GM18507 (cell line): ENCODE measurements at places on chromosomes 2 and 18.

DNA sequence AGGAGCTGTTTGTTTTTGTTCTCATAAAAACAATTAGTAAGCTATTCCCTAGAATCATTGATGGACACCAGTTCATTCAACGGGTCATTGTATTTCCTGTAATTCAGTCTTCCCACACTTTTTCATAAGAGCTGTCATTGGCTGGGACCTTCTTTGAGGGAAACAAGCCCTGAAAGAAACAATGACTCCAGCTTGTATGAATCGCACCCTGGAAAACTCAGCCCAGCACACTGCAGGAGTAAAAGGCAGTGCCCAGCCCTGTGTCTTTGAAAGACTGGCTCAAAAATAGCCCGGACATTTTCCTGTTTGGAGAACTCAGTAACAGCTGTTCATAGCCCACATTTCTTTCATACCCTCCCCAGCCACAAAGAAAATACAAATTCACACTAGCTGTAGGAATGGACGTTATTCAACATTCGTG, 81.5 kb downstream of the NCKAP5 start:
- DNase-seq: no peak

GRCh38 chr2:120238728-120239487, 13.7 kb upstream of the RALB start:
- no peak for DNase-seq

DNA sequence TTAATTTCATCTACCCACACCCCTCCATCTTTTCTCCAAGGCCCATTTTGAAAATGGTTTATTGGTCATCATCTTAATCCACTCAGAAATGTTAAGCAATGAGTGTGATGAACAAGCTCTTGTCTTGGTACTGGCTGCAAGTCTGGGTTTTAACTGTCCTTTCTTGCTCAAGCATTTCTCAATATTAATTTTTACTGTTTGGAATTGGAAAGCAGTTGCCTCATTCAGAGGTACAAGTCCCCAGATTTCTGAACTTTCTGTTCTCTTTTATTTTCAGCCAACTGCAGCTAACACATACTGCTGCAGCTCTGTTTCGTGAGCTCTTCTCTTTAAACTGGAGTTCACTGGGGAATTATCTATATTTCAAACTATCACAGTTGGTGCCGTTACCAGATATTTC, 99.4 kb upstream of the TEX51 start:
- DNase-seq: no peak

- no peak for DNase-seq
Measured at GRCh38 chr18:53443336-53443735, 781.1 kb downstream of the MBD2 start.

DNA sequence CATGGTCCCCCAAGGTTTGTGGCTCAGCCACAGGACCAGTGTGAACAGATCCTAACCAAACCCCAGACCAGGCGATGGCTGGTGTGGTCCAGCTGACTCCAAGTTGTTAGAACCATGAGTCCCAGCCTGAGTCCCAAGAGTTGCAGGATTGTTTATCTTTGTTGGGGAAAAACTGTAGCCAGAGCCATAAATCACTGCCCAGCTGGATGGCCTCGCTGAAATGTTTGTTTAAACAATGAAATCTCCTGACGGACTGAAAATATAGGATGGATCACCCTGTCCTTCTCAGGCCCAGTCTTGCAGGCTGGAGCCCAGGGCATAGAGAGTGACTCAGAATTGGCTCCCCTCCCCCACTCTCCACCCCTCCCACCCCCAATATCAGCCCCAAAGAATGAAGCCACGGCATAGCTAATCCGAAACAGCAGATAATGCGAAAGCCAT, 36.4 kb downstream of the PKDCC start:
- DNase-seq: no peak

- DNase-seq: no peak
Measured at GRCh38 chr18:79531926-79532312, 136.2 kb downstream of the NFATC1 start.

DNA sequence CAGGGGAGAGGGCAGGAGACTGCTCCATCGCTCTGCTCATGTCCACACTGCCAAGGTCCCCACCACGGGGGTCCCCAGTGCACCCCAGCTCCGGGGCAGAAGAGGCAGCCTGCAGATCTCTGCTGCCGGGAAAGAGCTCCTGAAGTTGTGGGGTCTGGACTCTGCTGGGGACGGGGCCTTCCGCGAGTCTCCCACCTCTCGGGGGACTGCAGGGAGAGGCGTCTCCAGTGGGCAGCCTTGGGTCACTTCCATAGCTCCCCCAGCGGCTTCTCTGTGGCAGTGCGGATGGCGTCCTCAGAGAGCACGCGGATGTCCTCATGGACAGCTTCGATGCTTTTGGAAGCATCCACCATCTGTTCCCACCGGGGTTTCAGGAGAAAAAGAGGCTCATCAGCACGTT, 10.7 kb downstream of the DTYMK start:
- DNase-seq: no peak

- no peak for DNase-seq
Measured at GRCh38 chr2:63888053-63888452, 46.4 kb downstream of the UGP2 start.

GRCh38 chr2:59804732-59805131, 748.7 kb downstream of the BCL11A start:
- no peak for DNase-seq
